Osteoblast (primary cell): ENCODE measurements at places on chromosomes 12 and 14. TPM values are rescaled to one million over a fixed set of nuclear protein-coding genes. Genes with fewer than 3 reads are reported as not detected.
A peak's percentile ranks its signal among the peaks of the same experiment; 100 is the strongest.

GRCh38 chr14:58288106-58288792 lies 10.1 kb upstream of the ARID4A start:
- peaks cover 6% of the 10 kb centered on the region for H3K4me1 ChIP-seq
- no peak overlapping the region for H3K4me3 ChIP-seq
- H3K36me3 ChIP-seq: peaks cover 87% of the 10 kb centered on the region
- DNase-seq: no peak

Gene ACOT4
- total RNA-seq: 1.8 and 2.5 TPM in 2 replicates

DNA sequence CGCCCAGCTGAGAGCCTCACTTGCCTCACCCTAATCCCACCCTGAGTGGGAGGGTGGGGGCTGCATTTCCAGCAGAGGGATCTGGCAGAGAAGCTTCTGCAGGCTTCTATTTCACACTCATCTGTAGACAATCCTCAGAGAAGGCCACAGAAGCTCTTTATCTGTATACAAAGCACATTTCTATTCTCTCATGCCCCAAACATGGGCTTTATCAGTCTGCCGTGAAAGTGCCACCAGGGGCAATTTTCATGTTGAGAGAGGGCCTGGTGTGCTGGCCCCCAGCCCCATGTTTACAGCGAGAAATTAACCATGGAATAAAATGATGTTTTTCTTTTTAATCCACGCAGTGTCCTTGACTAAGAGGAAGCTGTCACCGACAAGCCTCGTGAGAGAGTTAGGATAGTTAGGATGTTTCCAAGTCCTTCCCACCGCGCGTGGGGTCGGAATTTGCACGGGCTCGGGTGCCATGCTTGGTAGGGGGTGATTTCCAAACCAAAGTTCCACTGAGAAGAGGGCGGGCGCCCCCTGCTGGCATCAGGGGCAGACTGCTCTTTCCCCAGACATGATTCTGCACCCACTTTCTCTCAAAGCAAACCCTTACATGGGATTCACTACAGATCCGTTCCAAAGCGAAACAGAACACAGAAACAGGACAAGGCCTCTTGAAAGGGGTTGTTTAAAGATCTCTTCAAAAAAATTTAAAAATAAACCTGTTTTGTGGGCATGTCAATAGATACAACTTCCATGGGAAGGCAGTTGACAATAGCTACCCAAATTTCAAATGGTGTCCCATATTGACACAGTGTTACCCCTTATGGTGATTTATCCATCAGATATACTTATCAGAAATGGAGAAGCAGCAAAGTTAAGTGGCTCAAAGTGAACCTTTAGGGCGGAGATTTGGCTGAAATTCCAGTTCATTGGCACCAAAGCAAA lies 19.4 kb downstream of the BDKRB1 start:
- no peak overlapping the region for H3K4me3 ChIP-seq
- H3K27ac ChIP-seq: peak overlapping the region; percentile 89
- no peaks in the 10 kb centered on the region for H3K36me3 ChIP-seq
- peaks cover 30% of the 10 kb centered on the region for H3K4me1 ChIP-seq
- no peak for DNase-seq

Gene OTX2
- not detected in 2 replicates for total RNA-seq

DNA sequence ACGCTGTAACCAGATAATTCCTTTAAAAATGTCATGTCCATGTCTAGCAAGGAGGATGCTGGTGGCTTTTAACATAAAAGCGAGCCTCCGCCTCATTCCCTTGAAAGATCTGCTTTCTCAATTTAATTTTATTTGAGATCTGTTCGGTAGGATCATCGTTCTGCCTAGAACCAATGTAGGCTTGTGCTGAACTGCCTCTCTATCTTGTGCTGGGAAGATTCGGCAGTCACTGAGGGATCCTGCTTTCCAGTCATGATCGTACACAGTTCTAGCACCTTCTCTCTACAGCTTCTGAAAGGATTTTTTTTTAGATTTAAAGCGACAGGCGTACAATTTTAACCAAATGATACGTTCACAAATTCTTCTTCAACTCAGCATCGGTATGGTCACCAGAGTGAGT lies 54.3 kb downstream of the PEBP1 start:
- peak; percentile 37 for DNase-seq
- peak overlapping the region; percentile 77 for H3K27ac ChIP-seq
- peak overlapping the region; percentile 68 for H3K4me3 ChIP-seq
- peaks cover 3% of the 10 kb centered on the region for H3K36me3 ChIP-seq
- H3K4me1 ChIP-seq: peaks cover 43% of the 10 kb centered on the region
